ENCODE measurements at places on chromosomes 16 and 17.

DNA sequence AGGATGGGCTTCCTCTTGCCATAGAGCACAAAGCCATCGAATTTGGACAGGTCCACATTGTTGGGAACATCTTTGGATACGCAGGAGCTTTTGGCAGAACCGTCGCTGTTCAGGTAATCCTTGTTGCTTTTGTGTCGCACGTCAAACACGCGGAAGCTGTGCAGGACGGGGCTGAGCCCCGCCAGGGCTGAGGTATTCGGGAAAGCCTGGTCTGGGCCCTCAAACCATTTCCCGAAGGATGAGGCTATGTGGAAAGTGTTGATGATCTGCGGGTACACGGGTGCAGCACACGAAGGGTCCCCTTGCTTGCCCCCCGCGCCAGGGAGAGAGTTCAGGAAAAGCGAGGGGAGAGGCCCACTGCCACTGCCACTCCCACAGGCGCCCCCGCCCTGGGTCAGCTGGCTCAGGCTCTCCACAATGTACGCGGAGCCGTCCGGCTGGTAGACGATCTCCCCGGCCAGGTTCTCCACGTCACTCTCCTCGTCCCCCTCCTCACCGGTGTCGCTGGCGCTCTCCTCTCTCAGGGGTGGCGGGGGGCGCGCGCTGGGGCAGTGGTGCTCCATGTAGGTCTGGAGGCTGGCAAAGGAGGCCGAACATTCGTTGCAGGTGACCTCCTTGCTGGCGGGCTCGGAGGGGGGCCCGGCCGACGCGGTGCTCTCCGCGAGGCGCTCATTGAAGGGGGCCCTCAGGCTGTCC, 88.5 kb downstream of the ZFHX3 start:
- no peak for DNase-seq

DNA sequence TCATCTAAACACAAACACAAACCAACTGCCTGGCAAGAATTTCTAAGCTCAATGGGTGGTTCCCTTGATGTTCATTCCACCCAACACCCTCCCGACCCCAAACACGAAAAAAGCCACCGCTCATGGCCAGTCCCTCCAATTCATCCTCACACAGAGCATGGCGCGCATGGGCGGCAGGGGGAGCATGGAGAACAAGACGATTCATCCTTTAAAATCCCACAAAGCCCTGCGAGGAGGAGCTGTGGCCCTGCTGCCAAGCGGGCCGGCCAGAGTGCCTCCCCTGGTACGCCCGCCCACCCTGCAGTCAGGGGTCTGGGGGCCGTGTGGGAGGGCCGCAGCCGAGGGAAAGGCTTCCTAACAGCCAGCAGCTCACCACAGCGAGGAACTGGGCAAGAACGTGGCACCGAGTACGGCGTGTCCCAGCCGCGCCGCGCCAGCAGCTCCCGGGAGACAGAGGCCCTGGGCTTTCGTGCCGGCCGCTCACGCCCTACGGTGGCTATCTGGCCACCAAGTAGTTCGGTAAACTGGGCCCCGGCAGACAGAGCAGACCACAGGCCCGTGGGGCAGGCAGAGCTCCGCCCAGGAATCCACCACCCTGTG, 60.9 kb downstream of the KLHDC4 start:
- DNase-seq = no peak

DNA sequence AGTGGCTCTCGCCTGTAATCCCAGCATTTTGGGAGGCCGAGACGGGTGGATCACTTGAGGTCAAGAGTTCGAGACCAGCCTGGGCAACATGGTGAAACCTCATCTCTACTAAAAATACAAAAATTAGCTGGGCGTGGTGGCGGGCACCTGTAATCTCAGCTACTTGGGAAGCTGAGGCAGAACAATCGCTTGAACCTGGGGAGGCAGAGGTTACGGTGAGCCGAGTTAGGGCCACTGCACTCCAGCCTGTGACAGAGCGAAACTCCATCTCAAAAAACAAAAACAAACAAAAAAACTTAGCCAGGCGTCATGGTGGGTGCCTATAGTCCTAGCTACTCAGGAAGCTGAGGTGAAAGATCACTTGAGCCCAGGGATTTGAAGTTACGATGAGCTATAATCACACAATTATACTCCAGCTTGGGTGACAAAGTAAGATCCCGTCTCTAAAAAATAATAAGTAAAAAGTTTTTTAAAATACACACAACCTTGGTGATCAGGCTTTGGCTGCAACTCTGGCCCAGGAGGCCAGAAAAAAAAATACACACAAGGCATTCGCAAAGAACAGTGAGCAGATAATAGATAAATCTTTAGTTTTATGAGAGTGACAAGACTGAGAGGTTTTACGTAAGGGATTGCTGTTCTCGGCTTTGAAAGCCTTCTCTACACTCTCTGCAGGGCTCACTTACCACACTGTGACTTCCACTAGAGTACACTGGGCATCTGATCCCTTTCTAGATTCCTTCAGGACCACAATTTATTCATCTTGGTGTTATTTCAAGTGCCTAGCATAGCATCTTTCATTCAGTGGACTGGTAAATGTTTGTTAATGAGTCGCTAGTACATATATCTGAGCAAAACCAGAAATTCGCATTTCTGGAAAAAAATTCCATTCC, 5.9 kb downstream of the GSPT1 start:
- no peak for DNase-seq

DNA sequence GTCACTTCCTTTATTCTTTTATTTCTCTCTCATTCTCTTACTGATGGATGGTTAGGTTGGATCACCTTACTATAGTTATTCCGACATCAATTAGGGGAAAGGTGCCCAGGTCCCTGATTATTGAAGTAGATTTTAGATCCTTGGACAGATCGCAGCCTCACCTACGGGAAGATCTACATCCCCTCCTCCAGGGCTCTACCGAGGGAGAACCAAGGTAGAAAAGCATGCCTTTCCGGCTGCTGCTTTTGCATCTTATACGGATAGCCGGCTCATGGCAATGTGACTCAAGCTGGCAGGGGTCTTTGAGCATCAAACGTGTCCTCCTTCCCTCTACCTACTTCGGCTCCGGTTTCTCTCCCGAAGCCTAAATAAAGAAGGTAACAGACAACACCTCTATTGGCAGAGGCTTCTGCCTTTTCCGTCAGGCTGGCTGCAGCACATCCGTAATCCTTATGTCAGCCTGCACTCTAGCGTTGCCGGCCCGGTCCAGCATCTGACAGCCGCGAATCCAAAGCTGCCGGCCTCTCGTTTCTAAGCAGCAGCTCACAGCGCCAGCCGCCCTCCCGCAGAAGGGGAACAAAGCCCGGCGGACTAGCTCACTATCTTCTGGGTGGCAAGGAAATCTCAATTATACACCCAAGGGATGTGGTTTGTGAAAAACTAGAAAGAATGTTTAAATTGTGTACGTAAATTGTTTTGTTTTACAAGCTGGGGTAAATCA, 46.9 kb downstream of the IRX6 start:
- DNase-seq = no peak

GRCh38 chr16:28161626-28162025, 50.1 kb downstream of the XPO6 start:
- DNase-seq = no peak

GRCh38 chr16:89297910-89298545, 80.5 kb downstream of the ZNF778 start:
- no peak for DNase-seq

DNA sequence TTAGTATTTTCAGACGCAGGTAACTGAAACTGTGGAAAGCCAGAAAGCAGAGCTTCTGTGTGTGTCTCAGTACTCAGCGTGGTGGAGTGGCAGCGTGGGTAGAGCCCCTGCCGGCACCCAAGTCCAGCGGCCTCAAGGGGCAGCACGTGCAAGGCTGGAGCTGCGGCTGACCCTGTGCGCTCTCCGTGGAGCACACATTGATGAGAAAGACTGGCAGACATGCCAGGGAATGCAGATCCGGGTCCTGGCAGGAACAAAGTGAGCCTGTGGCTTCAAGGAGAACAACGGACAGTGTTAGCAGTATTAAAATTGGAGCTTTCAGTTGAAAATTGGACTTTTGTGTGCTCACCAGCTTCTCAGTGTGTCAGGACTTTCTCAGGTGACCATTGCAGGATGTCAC, 23.3 kb downstream of the ZC3H18 start:
- DNase-seq = no peak
